ENCODE measurements at places on chromosomes 16 and 17.
A peak's percentile ranks its signal among the peaks of the same experiment; 100 is the strongest.

DNA sequence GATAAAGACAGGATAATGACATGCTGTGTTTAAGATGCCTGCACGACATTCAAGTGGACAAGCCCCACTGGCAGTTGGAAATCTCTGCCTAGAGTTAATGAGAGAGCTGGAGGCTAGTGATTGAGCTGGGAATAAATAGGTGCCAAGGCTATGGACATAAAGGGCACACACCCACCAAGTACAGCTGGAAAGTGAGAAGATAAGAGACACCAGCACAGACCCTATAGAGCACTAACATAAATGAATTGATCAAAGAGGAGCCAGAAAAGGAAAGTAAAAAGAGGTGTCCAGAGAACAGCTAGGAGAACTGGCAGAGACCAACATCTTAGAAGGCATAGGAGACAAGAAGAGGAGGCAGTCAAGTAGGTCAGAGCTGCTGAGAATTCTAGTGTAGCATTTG is 101.2 kb downstream of the YPEL2 start:
- no peaks in the 10 kb centered on the region for H3K27me3 ChIP-seq
- no peak for DNase-seq
- H3K36me3 ChIP-seq = no peaks in the 10 kb centered on the region
- H3K4me1 ChIP-seq = no peaks in the 10 kb centered on the region
- H3K4me3 ChIP-seq = no peak overlapping the region

- DNase-seq = peak; percentile 77
- H3K27me3 ChIP-seq = no peaks in the 10 kb centered on the region
- no peak overlapping the region for H3K27ac ChIP-seq
- H3K4me3 ChIP-seq = no peak overlapping the region
- H3K4me1 ChIP-seq = peaks cover 8% of the 10 kb centered on the region
Measured at GRCh38 chr16:68072038-68072695, 13.0 kb upstream of the NFATC3 start.

- no peaks in the 10 kb centered on the region for H3K4me1 ChIP-seq
- H3K27ac ChIP-seq = no peak overlapping the region
- peak overlapping the region; percentile 38 for H3K4me3 ChIP-seq
- H3K27me3 ChIP-seq = no peaks in the 10 kb centered on the region
- H3K36me3 ChIP-seq = no peaks in the 10 kb centered on the region
Measured at GRCh38 chr17:40361925-40362695, 2.4 kb downstream of the GJD3 start.

DNA sequence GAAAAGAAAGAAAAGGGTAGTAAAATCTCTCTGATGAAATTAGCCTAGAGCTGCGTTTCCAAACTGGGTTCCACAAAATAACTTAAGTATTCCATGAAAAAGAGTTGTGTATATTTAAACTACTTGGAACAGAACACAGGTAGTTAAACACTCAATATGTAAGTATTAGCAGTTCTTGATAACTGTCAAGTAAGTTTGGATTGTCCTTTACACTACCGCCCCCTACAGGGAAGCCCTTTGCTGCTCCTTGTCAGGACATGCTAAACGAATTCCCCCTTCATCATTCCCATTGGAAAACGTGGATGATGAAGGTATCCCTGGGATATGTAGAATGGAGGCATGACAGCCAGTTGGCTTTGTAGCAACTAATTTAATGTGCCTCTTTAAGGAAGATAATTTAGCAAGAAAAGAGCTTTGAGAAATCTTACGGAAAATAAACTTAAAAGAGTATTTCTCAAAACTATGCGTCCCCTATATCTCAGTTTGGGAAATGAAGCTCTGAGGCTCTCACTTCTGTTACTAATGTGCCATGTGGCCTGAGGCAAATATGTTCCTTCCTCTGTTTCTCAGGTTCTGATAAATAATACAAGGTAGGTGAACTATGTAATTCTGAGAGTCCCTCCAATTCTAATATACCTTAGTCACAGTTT is 18.8 kb downstream of the NCBP3 start:
- H3K27me3 ChIP-seq = no peaks in the 10 kb centered on the region
- no peaks in the 10 kb centered on the region for H3K4me1 ChIP-seq
- H3K27ac ChIP-seq = no peak overlapping the region

- H3K36me3 ChIP-seq = no peaks in the 10 kb centered on the region
- no peak overlapping the region for H3K27ac ChIP-seq
- H3K4me1 ChIP-seq = no peaks in the 10 kb centered on the region
- DNase-seq = no peak
Measured at GRCh38 chr16:15682105-15682570, 32.1 kb downstream of the NDE1 start.

DNA sequence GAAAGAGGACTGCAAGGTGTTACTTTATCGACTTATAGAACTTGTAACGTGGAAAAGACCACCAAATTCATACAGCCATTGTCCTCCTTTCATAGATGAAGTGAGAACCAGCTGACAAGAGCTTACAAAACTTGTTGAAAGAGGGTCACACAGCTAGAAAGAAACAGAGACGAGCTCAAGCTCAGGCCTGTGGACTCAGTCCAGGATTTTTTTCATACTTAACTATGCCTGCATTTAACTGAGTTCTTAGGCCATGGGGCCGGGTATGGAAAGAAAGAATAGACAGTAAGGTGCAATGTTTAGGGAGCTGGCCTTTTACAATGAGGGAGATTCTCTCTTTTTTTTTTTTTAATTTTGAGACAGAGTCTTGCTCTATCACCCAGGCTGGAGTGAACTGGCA is 106.1 kb downstream of the ADAMTS18 start:
- H3K36me3 ChIP-seq = no peaks in the 10 kb centered on the region
- H3K4me1 ChIP-seq = no peaks in the 10 kb centered on the region
- no peak overlapping the region for H3K4me3 ChIP-seq

- H3K4me1 ChIP-seq = no peaks in the 10 kb centered on the region
- no peaks in the 10 kb centered on the region for H3K27me3 ChIP-seq
- DNase-seq = no peak
Measured at GRCh38 chr16:12158428-12158827, 181.9 kb downstream of the SNX29 start.

DNA sequence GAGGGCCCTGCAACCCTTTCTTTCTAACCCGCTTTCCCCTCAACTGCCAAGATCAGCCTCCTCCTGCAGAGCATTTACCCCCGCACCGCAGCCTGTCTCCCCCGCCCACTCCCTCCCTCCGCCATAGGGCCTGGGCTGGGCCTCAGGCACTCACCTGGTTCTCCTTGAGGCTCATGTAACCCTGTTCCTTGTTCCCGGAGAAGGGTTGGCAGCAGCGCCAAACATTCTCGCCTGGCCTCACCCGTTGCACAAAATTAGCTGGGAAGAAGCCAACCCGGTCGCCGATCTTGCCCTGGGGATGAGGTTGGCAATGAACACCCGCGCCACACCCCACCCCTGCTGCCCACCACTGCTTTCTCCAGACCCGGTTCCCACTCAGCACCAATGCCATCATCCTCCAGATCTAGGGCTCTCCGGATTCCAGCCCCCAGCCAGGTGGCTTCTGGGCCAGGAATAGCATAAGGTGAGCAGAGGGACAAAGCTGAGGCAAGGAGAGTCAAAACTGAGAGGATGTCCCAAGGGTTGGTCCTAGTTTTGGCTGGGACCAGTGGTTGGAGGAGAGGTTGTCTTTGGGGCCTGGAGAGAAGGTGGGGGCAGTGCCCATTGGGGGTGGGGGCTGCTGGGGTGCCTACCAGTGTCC is 12.8 kb downstream of the STAC2 start:
- H3K36me3 ChIP-seq = no peaks in the 10 kb centered on the region
- H3K27ac ChIP-seq = peak overlapping the region; percentile 4
- peaks cover 17% of the 10 kb centered on the region for H3K4me1 ChIP-seq
- H3K4me3 ChIP-seq = no peak overlapping the region
- H3K27me3 ChIP-seq = no peaks in the 10 kb centered on the region
- peak; percentile 82 for DNase-seq

GRCh38 chr16:20214401-20214800 is 112.9 kb downstream of the GP2 start:
- H3K27me3 ChIP-seq = no peaks in the 10 kb centered on the region
- no peak overlapping the region for H3K27ac ChIP-seq
- no peaks in the 10 kb centered on the region for H3K36me3 ChIP-seq

DNA sequence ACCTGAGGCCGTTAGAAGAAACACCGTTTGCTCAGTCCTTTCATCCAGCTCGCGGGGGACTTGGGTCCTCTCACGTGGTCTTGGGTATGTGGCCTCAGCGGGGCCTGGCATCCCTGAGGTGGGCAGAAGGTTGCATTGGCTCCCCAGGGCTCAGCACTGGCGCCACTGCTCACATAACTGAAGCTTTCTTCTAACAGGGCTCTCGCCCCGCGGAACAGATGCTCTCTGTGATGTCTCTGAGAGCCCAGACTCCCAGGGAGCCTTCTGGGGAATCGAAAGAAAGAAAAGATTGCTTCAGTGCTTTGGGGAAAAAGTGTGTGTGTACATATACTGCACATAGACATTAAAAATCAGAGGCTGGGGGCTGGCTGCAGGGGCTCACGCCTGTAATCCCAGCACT is 10.1 kb downstream of the MGRN1 start:
- no peak overlapping the region for H3K27ac ChIP-seq
- H3K4me1 ChIP-seq = no peaks in the 10 kb centered on the region
- H3K27me3 ChIP-seq = no peaks in the 10 kb centered on the region
- no peak overlapping the region for H3K4me3 ChIP-seq

DNA sequence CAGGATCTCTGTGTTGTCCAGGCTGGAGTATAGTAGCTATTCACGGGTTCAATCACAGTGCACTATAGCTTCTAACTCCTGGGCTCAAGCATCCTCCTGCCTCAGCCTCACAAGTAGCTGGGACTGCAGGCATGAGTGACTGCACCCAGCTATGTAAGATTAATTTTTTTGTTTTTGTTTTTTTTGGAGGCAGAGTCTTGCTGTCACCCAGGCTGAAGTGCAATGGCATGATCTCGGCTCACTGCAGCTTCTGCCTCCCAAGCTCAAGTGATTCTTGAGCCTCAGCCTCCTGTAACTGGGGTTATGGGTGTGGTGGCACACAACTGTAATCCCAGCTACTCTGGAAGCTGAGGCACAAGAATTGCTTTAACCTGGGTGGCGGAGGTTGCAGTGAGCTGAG is 15.8 kb downstream of the PPM1D start:
- no peak for DNase-seq
- no peak overlapping the region for H3K4me3 ChIP-seq
- no peaks in the 10 kb centered on the region for H3K4me1 ChIP-seq
- H3K27me3 ChIP-seq = no peaks in the 10 kb centered on the region

GRCh38 chr17:49148171-49148570 is 15.6 kb downstream of the B4GALNT2 start:
- no peaks in the 10 kb centered on the region for H3K4me1 ChIP-seq
- DNase-seq = no peak
- no peak overlapping the region for H3K27ac ChIP-seq

DNA sequence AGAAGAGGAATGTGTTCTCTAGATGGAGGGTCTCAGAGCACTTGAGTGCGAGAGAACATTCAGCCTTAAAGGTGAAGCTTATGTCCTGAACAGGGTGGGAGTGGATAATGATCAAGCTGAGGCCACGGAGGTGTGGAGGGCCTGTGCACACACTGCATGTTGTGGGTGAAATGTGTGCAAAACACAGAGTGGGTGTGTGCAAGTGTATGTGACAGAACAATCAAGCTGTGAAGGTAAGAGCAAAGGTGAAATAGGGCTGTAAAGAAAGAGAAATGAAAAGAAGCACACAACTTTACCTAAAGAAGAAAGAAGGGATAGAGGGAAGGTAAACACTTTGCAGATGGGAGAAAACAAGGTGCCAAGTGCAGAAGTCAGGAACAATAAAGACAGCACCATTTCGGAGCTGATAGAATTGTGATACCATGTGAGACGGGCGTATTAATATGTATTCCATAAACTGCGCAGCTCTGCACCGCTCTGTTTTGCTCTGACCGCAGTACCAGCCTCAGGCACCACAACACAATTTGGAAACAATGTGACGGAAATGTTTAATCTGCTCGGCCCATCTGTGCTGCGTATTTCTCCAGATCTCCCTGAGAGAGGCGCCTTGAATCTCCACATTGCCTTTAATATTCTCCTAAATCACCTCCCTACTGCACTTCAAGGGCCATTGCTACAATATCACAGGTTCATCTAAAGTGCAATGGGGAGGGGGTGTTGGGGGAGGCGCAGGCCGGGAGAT is 40.6 kb downstream of the SNX11 start:
- DNase-seq = no peak
- H3K4me1 ChIP-seq = no peaks in the 10 kb centered on the region
- no peak overlapping the region for H3K27ac ChIP-seq
- peaks cover 2% of the 10 kb centered on the region for H3K27me3 ChIP-seq

DNA sequence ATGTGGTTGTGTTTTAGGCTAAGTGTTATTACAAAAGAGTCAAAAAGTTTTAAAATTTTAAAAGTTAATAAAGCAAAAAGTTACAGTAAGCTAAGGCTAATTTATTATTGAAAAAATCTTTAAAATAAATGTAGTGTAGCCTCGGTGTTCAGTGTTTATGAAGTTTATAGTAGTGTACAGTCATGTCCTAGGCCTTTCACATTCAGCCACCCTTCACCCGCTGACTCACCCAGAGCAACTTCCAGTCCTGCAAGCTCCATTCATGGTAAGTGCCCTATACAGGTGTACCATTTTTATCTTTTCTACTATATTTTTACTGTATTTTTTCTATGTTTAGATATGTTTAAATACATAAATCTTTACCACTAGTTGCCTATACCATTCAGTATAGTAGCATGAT is 98.5 kb upstream of the RPRML start:
- H3K4me3 ChIP-seq = no peak overlapping the region
- no peaks in the 10 kb centered on the region for H3K36me3 ChIP-seq
- no peak for DNase-seq
- H3K4me1 ChIP-seq = no peaks in the 10 kb centered on the region

GRCh38 chr16:87464691-87465300 is 28.0 kb downstream of the ZCCHC14 start:
- peak overlapping the region; percentile 62 for H3K27ac ChIP-seq
- DNase-seq = no peak
- no peak overlapping the region for H3K4me3 ChIP-seq
- no peaks in the 10 kb centered on the region for H3K36me3 ChIP-seq

DNA sequence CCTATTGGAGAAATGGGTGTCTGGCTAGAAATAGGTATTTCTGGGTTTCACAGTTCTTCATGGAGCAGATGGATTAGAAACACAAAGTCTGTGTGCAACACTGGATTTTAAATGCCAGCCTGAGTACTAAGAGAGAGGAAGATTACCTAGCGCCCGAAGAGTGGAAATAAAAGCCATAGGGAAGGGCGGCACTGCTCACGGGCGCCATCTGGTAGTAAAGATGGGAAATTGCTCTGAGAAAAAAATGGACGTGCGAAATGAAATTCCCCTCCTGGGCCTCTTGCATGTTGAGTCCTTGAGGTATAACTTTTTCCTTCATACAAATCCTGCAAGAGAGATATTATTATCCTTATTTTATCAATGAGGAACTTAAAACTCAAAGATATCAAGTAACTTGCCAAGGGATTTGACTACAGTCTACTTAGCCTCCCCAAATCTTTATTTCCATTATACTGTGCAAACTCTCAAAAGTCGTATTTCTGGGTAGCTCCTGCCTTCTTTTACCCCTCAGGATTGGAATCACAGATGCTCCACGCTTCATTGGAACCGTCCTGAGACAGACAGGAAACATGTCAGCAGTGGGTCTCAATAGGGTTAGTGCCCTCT is 72.8 kb downstream of the MMD start:
- H3K27ac ChIP-seq = no peak overlapping the region
- no peak overlapping the region for H3K4me3 ChIP-seq
- H3K36me3 ChIP-seq = no peaks in the 10 kb centered on the region
- DNase-seq = peak; percentile 47

- H3K27ac ChIP-seq = no peak overlapping the region
- no peak overlapping the region for H3K4me3 ChIP-seq
- DNase-seq = no peak
- no peaks in the 10 kb centered on the region for H3K36me3 ChIP-seq
- no peaks in the 10 kb centered on the region for H3K4me1 ChIP-seq
- no peaks in the 10 kb centered on the region for H3K27me3 ChIP-seq
Measured at GRCh38 chr17:8857919-8858318, 9.6 kb downstream of the PIK3R6 start.

Data from prostate gland (tissue), 2 donors.